ENCODE measurements at places on chromosomes 7 and 10.

- no peak for DNase-seq
Observed at GRCh38 chr10:88150339-88150738, 286.9 kb downstream of the PTEN start.

DNA sequence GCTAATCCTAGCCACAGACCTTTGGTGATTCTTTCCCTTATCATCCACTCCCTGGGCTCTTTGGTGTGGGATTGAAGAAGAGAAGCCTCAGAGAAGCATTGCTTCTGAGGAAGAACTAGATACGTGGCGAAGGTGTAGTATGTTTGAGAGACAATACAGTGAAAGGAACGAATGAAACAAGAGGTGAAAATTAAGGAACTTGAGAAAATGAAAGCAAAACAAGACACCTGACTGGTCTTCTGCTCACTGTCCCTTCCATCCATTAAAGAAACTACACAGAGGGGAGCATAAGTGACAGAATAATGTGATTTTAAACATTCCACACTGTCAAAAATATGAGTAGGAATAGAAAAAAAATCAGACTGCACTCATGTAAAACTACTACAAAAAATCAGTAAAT is 219.6 kb upstream of the NPSR1 start:
- no peak for DNase-seq

DNA sequence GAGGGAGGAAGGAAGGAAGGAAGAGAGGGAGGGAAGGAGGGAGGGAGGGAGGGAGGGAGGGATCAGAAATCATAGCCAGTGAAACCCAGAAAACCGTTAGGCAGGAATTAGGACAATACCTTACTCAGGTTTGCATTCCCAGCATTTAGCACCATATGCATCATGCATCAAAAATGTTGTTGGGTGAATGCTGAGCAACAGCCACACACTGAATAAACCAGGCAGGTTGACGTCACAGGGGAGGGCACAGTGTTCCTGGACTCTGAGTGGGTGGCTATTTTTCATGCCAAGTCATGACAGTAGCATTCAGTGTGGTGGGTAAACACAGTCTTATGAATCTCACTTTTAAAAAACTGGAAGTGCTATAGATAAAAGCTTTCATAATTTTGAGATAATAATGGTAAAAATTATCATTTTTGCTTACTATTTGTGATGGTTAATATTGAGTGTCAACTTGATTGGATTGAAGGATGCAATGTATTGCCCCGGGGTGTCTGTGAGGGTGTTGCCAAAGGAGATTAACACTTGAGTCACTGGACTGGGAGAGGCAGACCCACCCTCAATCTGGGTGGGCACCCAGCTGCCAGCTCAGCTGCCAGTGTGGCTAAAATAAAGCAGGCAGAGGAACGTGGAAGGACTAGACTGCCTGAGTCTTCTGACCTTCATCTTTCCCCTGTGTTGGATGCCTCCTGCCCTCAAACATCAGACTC is 199.1 kb upstream of the PRKCQ start:
- DNase-seq = no peak

DNA sequence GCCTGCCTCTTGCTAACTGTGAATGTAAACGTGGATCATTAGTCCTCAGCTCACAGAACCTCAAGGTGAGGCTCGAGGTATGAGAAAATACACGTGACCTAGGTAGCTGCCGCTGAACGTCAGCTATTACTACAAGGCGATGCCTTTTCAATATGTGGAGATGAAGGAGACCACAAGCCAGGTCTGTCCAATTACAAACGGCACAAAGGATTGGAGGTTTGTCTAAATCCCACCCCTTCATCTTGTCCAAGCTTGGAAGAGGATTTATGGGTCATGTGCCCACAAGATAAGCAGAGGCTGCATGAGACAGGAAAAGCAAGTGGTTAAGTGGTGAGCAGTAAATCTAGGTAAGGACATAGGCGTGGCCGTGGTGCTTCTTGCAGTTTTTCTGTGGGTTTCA is 3.4 kb downstream of the H2BK1 start:
- no peak for DNase-seq

DNA sequence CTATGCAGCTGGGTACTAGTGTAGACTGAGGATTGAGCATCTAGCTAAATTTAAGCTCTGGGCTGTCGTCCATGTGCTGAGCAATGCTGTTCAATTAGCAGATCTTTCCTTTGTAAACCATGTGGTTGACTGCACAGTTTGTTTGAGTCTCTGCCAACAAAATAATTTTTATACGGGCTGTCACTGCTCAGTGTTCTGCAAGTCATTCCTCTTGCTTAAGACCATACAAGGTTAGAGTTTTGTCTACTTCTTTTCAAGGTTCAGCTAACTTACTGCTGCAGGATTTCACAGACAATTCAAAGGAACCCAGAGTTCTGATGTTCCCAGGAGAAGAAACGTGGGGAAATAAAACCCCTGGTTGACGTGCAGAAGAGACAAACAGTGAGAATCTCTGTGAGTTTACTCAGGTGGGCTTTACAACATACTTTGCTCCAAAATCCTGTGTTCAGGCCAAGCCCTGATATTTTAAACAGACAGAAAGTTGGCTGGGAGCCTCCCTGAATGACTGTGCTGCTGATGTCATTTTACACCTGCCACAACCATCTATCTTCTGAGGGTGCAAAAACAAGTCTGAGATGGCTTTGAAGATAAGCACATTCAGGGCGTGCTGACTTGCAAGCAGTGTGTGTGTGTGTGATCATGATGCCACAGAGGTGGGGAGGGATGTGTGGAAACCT is 177.1 kb upstream of the SVIL start:
- DNase-seq = peak; percentile 11

DNA sequence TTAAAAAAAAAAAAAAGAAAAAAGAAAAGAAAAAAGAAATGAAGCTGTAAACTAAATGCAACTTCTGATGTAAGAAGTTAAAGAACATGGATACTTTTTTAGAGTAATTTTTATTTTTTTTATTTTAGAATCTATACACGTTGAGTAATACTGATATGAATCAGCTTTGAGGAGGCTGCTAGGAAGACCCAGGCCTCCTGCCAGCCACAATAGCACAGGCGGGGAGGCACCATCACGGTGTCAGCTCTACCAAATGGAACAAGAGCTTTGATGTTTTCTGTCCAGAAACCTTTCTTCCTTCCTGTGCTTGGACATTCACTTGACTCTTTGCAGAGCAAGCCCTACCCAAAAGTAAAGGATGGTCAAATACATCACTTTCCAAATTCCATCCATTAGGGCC is 45.3 kb upstream of the EGR2 start:
- DNase-seq = no peak

DNA sequence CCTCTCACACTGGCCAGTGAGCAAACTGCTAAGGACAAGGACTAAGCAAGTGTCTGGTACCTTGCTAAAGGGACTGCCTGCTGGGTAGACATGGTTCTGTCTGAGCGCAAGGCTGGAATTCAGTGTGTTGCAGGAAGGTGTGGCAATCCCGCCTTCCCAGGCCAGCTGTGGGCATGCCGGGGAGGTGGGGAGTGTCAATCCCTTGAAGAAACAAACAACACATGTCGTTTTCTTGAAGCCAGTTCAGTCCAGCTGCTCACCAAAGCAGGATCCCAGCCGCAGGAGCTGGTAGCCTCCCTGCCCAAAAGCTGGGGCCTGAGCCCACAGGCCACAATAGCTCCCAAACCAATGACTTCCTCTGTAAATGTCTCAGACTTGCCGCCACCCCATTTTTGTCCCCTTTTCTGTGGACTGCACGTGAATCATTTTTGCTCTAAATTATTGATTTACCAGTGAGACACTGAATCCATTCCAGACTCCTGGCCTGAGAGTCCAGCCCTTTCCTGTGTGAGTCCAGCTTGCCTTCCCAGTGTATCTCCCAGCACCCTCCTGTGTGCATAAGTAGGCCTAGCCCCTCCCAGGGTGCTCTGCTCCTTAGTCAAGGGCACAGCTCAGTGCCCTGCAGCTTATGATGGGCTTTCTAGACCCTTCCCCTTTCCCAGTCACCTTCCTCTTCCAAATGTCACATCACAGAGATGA is 166.8 kb downstream of the RGS10 start:
- DNase-seq = no peak

DNA sequence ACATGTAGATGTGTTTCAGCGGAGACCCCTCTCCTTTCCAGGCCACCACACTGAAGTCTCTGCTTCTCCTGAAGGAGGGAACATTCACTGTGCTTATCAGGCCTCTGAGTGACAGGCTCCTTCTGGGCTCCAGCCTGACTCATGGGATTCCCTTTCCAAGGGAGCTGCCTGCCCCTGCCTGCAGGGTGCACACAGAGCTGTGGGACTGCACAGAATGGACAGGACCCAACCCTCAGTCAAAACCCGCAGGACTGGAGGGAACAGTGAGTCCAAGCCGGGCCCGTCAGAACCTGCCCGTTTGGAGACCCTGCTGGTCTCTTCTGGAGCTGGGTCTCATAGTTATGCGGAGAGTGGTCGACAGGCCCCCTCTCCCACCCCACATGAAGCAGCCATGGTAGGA is 32.6 kb downstream of the PLAC9 start:
- no peak for DNase-seq

DNA sequence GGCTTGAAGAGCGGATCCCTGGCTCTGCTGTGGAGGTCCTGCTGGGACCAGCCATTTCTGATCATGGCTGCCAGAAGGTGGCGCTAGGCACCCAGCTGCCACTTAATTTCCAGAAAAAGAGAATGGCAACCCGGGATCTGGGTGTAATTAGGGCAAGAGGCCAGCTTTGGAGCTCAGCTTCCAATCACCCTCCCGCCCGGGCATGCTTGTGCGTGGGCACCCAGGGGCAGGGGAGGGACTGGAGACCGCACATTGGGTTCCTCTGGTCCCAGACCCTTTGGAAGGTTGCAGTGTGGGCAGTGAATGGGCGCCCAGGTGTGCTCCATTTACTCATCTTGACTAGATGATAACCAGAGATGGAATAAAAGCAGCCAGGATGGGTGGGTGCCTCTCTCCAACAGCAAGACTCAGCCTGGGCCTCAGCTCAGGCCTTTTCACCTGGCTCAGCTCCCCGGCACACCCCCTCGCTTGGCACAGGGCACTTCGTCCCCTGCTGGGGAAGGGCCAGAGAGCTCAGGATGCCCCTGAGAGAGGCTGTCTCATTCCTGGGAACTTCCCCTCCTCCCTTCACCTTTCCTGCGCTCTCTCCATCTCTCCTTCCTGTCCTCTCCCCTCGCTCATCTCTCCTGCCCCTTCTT is 14.7 kb downstream of the FAM241B start:
- DNase-seq = peak; percentile 5

GRCh38 chr10:58358314-58358933 is 23.6 kb downstream of the UBE2D1 start:
- DNase-seq = peak; percentile 5

DNA sequence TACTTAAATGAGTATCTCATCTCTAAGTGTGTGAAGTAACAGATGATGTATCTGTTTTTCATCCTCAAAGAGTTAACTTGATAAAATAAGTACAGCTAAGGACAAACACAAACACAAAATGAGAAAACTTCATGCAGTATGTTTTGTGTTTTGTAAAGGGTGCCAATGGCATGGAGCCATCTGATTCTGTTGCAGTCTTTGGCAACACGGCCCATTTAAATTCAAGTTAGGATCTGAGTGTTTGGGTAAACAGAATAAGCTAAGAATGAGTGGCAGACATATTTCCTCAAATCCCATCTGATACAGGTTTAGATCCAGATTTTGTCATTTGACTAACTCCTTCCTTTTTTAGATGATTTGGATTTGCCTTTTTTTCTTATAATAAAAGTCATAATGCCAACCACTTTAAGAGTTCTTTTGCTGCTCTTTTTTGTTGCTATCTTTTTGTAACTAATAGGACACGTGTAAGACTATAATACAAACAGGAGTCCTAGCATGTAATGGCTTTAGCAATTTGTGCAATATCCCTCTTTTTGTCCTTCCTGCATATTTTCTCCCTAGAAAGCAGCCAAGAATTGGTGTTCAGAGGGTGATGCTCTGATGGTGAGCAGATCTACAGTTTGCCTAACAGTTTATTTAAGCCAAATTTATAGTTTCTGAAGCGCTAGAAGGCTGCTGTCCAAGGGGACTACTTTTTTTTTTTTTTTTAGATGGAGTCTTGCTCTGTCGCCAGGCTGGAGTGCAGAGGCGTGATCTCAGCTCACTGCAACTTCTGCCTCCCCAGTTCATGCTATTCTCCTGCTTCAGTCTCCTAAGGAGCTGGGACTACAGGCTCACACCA is 18.9 kb upstream of the ACTA2 start:
- no peak for DNase-seq

- no peak for DNase-seq
Observed at GRCh38 chr7:55903985-55904759, 16.9 kb downstream of the ZNF713 start.

GRCh38 chr10:105950410-105950809 is 1214.1 kb downstream of the SORCS1 start:
- DNase-seq = no peak

DNA sequence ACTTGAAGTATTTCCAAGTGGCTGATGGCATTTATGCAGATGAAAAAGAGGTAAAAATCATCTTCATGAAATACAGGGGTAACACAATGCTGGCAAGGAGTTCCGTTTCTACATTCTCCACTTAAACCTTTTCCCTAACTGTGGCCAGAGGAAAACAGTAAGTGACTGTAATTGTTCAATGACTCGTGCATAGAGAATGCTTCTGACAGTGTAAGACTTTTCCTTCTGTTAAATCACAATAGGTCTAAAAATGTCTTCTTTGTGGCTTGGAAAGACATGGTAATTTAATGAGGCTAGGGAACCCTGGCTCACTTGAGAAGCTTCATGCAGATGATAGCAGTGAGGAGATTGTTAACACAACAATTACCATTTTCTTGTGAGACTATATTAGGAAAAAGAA is 50.3 kb upstream of the RSU1 start:
- no peak for DNase-seq

Data from NCI-H774 (cell line).